ENCODE measurements at places on chromosomes 3 and 15.

GRCh38 chr3:139982404-139982803 is 47.4 kb downstream of the CLSTN2 start:
- no peak for DNase-seq

GRCh38 chr3:118781232-118781631 is 253.4 kb downstream of the IGSF11 start:
- DNase-seq = no peak

GRCh38 chr15:55673287-55673686 is 69.7 kb downstream of the PRTG start:
- no peak for DNase-seq

GRCh38 chr15:25714538-25714840 is 148.6 kb downstream of the ATP10A start:
- no peak for DNase-seq

DNA sequence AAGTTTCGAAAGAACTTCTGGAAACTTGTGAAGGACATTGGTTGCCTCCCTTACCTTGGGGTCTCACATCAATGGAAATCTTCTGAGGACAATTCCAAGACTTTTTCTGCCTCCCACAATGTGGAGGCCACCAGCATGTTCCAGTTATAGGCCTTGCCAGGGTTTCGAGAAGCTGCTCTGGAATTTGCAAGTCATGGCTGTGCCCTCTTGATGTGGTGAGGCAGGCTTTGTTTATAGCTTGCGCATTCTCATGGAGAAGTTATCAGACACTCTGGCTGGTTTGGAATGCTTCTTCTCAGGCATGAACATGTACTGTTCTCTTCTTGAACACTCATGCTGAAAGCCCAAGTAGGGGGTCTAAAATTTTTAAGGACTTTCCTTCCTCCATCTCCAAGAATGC is 4.1 kb downstream of the CXCR6 start:
- DNase-seq = no peak

DNA sequence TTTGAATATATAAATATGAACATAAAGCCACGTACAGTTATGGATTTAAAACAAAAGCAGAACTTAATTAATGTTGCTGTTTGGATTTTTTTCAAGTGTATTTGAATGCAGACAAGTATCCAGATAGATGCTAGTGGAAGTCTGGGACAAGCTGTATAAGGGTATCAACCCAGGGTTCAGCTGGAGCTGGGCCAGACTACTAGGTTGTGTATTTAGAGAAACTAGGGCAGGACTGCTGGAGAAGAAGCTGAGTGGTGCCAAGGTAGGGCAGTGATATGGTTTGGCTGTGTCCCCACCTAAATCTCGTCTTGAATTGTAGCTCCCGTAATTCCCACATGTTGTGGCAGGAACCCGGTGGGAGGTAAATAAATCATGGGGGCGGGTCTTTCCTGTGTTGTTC is 189.8 kb upstream of the CTDSPL start:
- DNase-seq = no peak

DNA sequence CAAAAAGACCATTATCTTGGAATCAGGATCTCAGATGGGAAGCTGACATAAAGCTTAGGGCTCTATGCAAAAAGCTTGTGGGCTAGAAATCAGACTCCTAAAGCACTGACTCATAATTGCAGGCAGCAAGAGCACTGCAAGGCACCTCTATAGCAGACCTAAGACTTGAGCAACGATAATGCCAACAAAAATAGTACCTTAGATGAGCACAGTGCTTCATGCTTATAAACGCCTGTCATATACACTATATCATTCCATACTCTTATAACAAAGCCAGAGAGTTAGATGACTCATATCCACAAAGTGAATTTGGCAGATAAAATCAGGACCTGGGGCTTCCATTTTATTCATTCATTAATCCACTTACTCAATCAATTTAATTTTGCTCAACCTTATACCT is 560.8 kb downstream of the MCTP2 start:
- DNase-seq = no peak

- no peak for DNase-seq
Measured at GRCh38 chr3:78761126-78761525, 1006.7 kb downstream of the ROBO1 start.

GRCh38 chr3:42094691-42095391 is 3.7 kb downstream of the TRAK1 start:
- DNase-seq = no peak

DNA sequence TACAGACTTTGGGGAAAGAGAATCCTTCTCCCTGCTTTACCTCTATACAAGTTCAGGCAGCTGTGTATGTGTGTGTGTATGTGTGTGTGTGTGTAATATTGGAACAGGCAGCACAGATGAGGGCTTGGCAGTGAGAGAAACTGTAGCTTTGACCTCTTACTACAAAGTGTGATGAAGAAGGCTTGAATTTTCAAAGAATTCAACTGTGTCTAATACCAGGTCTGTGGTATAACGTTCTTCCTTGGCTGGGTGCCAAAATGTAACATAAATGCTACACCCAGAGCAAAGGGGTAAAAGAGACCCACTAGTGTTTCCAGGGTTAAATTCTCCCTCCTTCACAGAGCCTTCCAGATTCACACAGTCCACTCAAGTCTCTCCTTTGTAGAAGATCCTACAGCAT is 51.1 kb downstream of the CHST2 start:
- no peak for DNase-seq

GRCh38 chr3:116449546-116450350 is 4.5 kb upstream of the LSAMP start:
- DNase-seq = no peak

- DNase-seq = no peak
Measured at GRCh38 chr3:133837487-133838295, 32.1 kb downstream of the SRPRB start.

- DNase-seq = no peak
Measured at GRCh38 chr3:118760585-118761290, 273.9 kb downstream of the IGSF11 start.

GRCh38 chr3:150721285-150722130 is 17.8 kb upstream of the ERICH6 start:
- peak; percentile 40 for DNase-seq

GRCh38 chr3:152613851-152614250 is 221.1 kb upstream of the P2RY1 start:
- no peak for DNase-seq

DNA sequence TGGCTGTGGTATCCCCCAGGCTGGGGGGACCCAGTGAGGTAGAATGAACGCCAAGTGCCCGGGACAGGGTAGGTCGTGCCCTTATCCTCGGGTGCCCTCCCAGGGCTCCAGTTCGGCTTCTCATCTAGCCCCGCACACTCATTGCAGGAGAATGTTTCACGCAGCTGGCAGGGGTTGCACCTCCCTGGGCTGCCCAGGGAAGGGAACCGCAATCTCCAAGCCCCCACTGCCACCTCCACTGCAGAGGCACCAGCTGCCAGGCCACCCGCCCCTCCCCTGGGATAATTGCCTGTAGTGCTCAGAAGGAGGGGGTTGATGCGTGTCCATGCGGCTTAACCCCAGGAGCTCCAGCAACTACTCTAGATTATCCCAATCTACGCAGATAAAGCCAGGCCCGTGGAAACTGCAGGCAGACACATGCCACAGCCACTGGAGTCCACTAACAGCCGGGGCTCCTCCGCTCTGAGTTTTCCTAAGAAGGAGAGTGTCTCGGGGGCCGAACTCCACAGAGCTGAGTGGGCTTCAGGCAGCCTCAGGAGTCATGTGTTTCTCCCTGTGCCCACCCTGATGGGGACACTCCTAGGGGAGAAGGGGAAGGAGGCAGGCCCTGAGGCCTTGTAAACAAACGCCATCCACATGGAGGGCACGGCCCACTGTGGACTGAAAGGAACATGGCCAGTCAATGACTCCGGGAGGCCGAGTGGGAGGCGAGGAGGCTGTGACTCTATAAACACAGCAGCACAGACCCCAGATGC is 137.2 kb upstream of the IQSEC1 start:
- DNase-seq = no peak

DNA sequence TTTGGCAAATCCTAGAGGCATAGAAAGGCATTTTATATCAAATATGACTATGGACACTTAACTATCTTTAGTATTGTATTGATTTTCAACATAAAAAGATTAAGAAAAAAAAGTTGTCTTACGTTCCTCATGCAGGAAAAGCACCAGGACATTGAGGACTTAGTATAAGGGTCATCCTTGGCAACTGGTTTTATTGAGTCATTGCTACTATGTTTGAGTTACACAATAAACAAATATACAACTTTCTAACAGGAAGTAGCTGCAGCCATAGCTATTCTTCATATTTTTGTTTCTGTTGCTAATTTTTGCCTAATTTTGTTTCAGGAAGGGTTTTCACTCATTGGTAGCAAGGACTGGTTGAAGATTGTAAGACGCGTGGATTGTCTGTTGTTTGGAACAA is 93.0 kb downstream of the NPTN start:
- DNase-seq = no peak

DNA sequence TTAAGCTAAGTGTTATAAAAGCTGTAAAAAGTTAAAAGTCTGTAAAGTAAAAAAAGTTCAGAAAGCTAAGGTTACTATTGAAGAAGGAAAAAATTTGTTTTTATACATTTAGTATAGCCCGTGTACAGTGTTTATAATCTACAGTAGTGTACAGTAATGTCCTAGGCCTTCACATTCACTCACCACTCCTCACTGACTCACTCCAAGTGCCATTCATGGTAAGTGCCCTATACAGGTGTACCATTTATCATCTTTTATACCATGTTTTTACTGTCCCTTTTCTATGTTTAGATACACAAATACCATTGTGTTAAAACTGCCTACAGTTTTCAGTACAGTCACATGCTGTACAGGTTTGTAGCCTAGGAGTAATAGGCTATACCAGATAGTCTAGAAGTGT is 8.8 kb downstream of the CCDC71 start:
- no peak for DNase-seq

GRCh38 chr3:123953735-123954134 is 7.3 kb downstream of the CCDC14 start:
- no peak for DNase-seq

DNA sequence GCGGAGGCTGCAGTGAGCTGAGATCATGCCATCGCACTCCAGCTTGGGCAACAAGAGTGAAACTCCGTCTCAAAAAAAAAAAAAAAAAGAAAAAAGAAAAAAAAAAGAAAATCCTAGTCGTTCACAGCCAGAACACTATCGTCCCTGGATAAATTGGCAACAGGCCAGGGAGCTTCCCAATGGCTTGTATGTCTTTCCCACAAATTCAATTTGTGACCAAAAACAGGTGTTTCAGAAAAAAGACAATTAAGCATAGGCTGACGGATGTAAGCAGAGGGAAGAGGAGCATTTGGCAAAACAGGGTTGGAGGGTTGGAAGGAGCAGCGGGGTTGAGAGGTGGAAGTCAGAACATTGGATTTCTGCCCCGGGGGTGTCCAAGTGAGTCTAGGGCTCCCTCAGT is 8.5 kb downstream of the EPB42 start:
- no peak for DNase-seq

DNA sequence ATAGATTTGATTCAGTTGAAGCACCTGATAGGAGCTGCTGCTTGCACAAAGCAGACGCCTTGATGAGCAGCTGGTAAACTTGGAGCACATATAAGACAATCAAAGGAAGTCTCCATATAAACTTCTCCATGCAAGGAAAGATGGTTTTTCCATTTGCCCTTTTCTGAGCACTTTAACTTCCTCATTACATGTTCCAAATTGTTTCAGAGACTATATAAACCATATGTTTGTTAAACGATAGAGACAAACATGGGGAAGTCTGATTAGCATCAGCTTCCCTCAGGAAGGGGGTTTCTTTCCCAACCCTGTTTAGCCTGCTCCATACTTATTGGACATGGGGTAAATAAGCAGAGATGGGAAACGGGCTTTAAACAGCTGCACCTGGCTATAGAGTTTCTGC is 88.0 kb downstream of the DHX36 start:
- no peak for DNase-seq

DNA sequence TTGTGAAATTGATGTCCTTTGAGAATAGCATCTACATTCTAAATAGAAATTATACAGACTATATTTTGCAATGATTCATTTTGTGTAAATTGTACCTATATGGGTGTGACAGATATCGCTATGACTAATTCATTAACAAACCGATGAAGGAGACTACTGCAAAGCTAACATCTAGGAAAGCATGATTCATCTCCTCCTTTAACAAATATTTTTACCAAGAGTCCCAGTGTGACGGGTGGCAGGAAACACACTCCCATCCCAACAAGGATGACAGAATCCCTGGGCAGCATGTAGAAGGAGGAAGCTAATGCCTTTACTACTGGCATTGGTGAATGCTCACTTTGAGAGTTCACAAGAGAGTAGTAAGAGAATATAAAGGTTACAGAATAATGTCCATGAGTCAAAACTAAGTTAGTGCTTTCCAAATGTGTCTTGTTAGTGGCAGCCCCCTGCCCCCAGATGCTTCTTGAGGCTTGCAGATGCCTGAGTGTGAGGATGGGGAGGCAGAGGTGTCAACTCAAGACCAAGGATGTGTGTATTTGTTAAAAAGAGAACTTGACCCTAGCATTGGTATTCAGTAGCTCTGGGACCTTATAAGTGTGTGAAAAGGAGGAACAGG is 180.6 kb downstream of the FMN1 start:
- DNase-seq = no peak

- DNase-seq = no peak
Measured at GRCh38 chr3:100261485-100261903, 702 bp downstream of the TBC1D23 start.

- DNase-seq = no peak
Measured at GRCh38 chr3:102398176-102398575, 36.6 kb upstream of the ZPLD1 start.

DNA sequence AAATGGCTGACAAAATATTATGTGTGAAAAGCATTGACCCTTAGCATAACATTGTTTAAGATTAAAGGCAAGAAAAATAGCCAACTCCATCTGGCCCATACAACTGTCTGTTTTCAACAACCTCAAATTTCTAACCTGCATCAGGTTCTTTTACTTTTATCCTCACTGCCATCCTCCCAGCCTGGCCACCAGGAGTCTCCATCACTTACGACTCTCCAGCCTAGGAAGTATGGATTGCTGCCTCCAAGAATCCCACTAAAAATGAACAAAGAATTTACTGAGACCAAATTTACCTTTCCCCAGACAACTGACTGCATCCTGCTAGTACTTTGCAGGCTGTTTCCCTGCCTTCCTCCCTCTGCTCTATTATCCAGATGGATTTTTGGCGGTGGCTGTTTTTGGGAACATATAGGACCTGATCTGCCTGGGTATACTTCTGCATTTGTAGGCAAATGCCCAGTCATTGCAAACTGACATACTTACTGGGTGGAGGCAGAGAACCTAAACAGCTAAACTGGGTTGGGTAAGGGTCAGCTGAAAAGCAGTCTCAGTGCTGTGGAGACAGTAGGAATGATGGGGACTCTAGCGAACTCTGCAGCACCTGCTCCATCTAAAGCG is 144.2 kb downstream of the GHSR start:
- no peak for DNase-seq

- DNase-seq = no peak
Measured at GRCh38 chr3:126353694-126354321, 3.4 kb downstream of the KLF15 start.
